ENCODE measurements at places on chromosomes 16 and 17.

DNA sequence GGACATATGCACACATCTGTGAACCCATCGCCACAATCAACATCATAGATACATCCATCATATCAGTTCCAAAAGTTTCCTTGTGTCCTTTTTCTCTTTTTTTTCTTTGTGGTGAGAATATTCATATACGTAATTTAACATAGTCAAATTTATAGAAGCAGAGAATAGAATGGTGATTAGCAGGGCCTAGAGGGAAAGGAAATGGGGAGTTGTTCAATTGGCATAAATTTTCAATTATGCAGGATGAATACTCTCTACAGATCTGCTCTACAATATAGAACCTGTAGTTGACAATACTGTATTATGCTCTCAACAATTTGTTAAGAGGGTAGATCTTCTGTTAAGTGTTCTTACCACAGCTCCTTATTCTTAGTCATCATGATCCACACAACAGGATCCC is 413.2 kb downstream of the SHISA9 start:
- DNase-seq: no peak

DNA sequence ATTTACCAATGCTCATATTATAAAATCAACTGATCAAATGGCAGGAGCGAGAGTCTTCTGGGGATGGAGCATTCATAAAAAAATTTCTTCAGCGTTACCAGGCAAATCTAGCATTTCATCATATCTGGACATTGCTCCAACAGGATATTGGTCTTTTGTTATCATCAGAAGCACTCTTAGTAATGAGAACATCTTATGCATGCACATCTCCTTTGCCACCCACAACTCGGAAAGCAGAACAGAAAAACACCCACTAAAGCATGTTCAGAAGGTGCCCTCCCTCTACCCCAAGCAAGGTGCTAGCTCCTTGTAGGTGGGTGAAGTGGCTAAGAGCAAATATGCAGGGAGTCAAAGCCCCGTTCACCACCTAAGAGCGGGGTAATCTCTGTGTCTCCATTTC is 18.9 kb downstream of the ARHGAP17 start:
- no peak for DNase-seq

DNA sequence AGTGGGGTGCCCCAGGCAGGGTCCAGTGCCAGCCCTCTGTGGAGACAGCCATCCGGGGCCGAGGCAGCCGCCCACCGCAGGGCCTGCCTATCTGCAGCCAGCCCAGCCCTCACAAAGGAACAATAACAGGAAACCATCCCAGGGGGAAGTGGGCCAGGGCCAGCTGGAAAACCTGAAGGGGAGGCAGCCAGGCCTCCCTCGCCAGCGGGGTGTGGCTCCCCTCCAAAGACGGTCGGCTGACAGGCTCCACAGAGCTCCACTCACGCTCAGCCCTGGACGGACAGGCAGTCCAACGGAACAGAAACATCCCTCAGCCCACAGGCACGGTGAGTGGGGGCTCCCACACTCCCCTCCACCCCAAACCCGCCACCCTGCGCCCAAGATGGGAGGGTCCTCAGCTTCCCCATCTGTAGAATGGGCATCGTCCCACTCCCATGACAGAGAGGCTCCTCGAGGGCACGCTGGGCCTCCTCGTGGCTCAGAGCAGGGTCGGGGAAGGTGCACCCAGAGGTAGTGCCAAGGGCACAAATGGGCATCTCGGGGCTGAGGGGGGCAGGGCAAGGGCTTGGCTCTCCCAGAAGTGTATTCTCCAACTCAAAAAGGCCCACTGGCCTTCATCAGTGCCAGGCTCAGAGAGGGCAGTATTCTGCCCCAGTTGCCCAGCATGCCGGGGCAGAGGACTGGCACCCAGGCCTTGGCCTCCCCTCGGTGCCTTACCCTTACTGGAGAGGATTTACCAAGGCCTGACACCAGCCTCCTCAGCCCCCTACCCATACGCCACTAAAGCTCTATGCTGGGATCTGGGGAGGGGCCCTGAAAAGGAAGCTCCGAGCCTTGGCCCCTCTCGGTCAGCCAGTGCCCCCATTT is at the start of gene CDH5:
Gene CDH5 (plus strand): TSS at position 259 of the 867 bp plus-strand sequence. CDS start 12,647 bp downstream, outside the sequence.
- DNase-seq: no peak

DNA sequence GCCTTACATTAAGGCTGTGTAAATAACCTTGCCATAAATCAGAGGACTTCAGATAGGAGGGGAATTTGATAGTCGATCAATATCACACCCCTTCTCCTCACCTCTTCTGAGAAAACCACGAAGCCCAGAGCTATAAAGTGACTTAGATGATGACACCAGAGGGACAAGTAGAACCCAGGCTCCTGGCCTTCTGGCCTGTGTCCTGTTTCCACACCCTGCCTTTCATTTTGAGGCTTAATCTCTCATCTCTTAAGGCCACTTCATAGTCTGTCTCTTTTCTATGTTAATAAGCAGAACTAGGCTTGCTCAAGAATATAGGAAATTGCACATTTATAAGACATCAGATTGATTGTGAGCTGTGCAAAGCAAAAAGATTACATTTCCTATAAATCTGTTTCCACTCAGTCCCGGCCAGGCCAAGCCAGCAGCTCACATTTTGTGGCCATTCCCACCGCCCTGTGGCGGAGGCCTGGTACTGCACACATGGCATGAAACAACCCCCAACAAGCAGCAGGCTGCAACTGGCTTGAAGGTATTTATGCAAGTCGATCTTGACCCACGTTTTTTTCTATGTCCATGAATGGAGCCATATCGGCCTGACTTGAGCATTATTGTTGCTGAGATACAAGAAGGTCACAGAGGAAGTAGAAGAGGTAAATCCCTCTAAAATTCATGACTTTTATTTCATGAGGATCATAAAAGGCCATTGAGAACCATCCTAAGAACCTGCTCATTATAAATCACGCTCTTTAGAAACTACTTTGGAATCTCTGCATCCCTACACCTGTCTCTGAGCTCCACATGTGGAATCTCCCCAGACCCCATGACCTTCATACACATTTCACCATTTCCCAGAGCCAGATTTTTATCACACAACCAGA is 93.7 kb downstream of the PMP22 start:
- no peak for DNase-seq

GRCh38 chr16:71995038-71995437 is 5.2 kb downstream of the PKD1L3 start:
- DNase-seq: no peak

GRCh38 chr17:82890339-82890730 is 50.5 kb upstream of the ZNF750 start:
- DNase-seq: no peak

DNA sequence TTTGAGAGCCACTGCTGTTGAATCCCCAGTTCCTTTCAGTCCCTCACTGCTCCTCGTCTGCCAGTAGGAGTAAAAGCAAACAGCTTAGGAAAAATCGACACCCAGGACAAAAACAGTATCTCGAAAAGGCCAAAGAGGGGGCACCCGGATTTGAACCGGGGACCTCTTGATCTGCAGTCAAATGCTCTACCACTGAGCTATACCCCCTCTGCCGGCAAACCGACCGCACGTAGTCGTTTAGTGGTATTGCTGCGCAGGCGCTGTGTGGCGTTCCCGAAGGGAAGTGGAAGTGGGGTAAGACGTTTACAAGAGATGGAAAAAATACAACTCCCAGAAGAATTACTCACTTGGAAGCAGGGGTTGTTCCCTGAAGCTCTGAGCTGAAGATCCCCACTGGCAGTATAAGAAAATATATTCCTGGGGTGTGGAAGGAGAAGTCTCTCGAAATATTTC is 2.2 kb upstream of the PLXDC1 start:
- DNase-seq: peak; percentile 92

GRCh38 chr16:5077304-5077703 is 5.7 kb downstream of the ALG1 start:
- no peak for DNase-seq

GRCh38 chr17:57879437-57880085 is 29.7 kb upstream of the MRPS23 start:
- DNase-seq: no peak

DNA sequence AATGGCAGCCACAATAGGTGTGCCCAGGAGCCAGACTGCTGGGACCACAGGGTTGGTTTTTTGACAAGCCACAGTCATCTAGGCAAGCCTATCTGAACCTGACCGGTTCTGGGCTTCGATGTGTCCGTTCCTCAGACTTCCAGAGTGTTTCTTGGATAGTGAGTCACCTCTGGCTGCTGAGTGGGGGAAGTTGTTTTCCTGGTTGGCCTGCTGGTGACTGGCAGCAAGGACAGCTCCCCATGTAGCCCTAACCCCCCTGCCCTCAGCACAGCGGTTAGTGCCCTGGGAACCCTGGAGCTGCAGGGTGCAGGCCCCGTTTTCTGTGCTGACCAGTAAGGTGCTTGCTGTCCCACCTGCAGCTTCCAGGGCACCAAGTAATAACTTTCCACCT is 65.5 kb downstream of the PLD6 start:
- DNase-seq: no peak

- DNase-seq: peak; percentile 61
Observed at GRCh38 chr17:28371245-28372202, at the start of gene SARM1. Gene SARM1 (plus strand): TSS chr17:28371694. CDS start chr17:28372033, 339 bp downstream.

- DNase-seq: no peak
Observed at GRCh38 chr16:6428861-6429260, 903.8 kb upstream of the RBFOX1 start.

- DNase-seq: no peak
Observed at GRCh38 chr16:5001571-5001970, 32.2 kb downstream of the NAGPA start.

DNA sequence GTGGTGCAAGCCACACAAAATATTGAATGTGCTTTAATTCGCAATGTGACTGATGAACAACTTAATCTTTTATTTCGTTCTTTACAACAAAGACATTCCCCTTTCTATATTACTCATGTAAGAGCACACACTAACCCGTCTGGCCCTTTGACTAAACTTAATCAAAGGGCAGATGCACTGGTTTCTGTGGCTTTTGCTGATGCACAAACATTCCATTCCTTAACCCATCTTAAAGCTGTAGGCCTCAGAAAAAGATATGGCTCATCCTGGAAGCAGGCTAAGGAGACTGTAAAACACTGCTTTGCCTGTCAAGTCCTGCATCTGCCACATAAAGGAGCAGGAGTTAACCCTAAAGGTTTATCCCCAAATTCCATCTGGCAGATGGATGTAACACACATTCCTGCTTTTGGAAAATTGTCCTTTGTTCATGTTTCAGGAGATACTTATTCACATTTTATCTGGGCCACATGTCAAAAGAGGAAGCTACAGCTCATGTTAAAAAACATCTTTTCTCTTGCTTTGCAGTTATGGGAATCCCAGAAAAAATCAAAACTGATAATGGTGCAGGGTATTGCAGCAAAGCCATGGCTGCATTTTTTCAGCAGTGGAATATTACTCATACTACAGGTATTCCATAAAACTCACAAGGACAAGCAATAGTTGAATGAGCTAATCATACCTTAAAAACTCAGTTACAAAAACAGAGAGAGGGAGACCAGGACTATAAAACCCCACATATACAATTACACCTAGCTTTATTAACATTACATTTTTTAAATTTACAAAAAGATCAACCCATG is 137.2 kb downstream of the AHSP start:
- no peak for DNase-seq

GRCh38 chr17:47297661-47298400 is 25.9 kb upstream of the EFCAB13 start:
- DNase-seq: no peak

DNA sequence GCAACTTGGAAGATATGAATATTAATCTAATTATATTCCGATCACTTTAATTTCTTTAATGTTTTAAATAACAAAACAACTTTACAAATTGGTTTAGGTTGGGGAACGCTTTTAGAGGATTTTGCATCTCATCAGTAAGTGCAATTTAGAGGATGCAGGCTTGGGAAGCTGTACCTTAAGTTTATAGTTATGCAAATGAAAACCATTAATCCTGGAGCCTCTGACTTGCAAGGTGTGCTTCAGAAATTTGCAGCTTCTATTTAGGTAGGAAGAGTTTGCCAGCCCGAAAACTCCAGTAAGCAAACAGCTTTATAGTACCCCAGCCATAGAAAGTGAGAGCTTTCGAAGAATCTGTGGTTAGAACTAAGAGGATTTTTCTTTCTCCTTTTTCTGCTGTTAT is 547.0 kb downstream of the MAF start:
- no peak for DNase-seq

- no peak for DNase-seq
Observed at GRCh38 chr16:56047307-56048234, 143.7 kb upstream of the GNAO1 start.

DNA sequence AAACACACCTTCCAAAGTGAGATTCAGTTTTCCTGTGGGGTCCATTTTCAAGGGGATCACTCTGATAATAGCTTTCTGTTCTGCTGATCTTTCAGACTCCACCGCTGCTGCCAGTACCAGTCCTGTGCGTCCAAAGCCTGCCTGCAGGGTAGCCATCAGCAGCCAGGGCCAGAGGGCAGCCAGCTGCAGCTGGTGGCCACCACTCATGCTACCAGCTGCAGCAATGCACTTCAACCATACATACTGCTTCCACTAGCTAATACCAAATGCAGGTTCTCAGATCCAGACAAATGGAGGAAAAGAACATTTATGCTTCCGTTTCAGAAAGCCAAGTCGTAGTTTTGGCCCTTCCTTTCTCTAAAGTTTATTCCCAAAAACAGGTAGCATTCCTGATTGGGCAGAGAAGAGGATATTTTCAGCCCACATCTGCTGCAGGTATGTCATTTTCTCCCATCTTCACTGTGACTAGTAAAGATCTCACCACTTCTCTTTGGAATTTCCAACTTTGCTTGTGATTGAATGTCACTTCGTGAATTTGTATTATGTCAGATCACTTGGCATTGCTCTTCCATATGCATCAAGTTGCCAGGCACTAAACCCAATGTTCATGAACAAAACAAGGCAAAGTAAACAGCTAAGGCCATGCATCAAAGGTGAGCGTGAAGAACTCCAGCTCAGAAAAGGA is 1.8 kb downstream of the RNF43 start:
- no peak for DNase-seq

GRCh38 chr17:8890671-8891070 is 23.2 kb upstream of the PIK3R6 start:
- no peak for DNase-seq

- no peak for DNase-seq
Observed at GRCh38 chr16:89194340-89195311, 5.7 kb downstream of the SLC22A31 start.

GRCh38 chr16:47995354-47995753 is 160.4 kb downstream of the ABCC12 start:
- no peak for DNase-seq

GRCh38 chr17:78173097-78173715 is 4.8 kb downstream of the SYNGR2 start:
- DNase-seq: no peak

DNA sequence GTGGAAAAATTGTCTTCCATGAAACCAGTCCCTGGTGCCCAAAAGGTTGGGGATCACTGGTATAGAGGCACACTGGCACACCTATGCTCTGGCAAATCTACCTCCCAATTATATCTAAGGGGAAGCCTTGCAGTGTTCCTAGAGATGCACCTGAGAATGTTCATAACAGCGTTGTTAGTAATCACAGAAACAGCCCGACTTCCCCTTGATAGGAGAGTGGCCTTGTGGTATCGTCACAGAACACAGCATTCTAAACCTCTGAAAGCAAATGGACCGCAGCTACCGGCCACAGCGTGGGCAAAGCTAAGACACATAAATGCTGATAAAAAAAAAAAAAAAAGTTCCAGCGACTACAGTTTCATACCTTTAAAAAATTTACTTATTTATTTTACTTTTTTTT is 39.1 kb upstream of the ADGRG1 start:
- DNase-seq: no peak

GRCh38 chr17:82383411-82383810 is 11.8 kb downstream of the UTS2R start:
- no peak for DNase-seq
